ENCODE measurements at places on chromosomes 6 and 20.

DNA sequence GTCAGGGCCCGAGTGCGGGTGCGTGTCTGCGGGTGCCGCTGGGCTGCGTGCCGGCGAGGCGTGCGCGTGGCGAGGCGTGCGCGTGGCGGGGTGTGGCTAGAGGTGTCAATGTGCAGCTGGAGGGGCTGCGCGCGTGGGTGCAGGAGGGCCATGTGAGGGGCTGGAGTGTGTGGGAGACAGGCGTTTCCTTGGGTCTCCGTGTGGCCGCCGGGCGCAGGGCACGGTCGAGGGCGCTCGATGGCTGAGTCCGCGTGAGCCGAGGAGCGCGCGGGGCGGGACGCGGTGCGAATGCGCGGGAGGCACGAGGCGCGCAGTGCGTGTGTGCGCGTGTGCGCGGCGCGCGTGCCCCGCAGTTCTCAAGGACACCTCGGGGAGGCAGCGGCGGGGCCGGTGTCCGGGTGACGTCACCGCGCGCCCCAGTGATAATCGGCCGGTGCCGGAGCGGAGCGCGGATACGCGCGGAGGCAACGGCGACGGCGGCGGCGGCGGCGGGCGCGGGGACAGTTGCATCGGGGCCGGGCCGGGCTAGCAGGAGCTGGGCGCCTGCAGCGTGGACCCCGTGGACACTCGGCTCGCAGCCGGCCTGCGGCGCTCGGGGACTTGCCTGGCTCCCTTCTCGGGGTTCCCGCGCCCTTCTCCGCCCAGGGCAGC is 38.7 kb downstream of the YTHDF1 start:
- no peak for DNase-seq

GRCh38 chr6:136014454-136015437 is 163.2 kb downstream of the PDE7B start:
- DNase-seq = no peak

GRCh38 chr6:132275066-132275970 is 126.0 kb downstream of the MOXD1 start:
- no peak for DNase-seq

DNA sequence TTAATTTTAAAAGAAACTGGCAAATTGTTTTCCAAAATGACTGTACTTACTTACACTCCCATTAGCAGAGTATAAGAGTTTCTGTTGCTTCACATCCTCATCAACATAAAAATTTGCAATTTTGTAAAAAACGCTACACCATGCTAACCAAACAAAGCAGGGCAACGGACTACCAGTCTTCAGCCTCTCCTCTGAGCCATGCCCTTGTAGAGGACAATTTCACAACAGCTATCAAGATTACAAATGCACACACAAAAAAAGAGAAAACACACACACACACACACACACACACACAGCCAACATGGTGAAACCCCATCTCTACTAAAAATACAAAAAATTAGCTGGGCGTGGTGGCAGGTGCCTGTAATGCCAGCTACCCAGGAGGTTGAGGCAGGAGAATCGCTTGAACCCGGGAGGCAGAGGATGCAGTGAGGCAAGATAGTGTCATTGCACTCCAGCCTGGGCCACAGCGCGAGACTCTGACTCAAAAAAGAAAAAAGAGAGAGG is 4.1 kb upstream of the ADISSP start:
- no peak for DNase-seq

- no peak for DNase-seq
Observed at GRCh38 chr6:165308926-165309731, at the start of gene C6orf118. TSS of gene C6orf118 (minus strand) at chr6:165309605. CDS start at chr6:165309586, 19 bp downstream.

GRCh38 chr6:42511803-42512422 is 51.9 kb upstream of the UBR2 start:
- DNase-seq = no peak

- peak; percentile 35 for DNase-seq
Observed at GRCh38 chr20:48738399-48739304, 89.1 kb downstream of the PREX1 start.

DNA sequence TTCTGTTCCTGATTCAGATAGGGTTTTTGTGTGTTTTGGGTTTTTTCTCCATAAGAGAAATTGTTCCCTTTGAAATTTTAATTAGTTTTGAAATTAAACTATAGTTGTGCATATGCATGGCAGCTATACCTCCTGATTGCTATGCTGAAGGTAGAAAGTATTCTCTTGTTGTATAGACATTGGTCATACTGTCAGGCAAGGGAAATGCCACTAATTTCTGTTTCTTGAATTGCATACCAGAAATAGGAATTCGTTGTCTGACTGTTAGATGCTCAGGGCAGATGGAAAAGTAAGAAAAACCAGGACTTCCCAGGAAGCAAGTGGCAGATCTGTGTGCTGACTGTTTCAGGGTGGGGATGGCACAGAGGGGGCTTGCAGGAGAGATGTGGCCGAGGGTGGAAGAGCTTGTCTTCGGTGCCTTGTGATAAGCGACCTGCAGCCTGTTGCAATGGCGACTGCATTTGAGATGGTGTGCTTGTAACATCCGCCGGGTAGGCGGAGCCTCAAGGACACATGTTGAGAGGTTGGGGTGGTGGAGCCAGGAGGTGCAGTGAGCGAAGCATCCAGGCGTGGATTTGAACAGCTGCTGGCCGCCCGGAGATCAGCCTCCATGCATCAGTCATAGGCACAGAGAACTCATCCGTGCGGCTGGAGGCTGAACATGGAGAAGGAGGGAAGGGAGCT is 42.8 kb downstream of the RREB1 start:
- DNase-seq = no peak

DNA sequence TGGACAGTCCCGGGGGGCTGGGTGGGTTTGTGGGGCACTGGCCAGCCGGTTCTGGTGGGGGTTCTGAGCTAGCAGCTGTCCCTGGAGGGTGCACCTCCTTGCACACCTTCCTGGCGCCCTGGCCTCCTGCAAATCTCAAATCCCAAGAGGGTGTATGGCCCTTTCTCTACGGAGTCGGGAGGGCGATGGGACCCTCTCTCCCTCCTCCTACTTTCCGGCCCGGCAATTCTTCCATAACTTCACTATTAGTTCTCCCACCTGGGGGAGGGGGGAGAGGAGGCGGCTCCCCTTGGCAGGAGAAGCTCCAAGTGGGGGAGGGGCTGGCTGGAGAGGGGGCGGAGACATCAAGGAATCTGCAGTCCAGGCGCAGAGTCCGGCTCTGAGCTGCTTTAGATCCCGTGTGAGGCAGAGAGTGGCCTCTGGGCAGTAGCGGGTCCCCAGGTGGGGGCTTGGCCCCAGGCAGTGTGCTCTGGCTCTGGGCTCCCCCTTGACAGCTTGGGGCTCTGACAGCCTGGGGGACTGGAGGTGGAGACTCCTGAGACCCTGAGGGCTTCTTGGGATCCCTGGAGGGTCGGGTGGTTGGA is 1.4 kb upstream of the LAMA5 start:
- DNase-seq = no peak

- DNase-seq = peak; percentile 29
Observed at GRCh38 chr20:15708984-15709598, 864.2 kb downstream of the KIF16B start.

- no peak for DNase-seq
Observed at GRCh38 chr6:160962835-160963623, 28.5 kb upstream of the MAP3K4 start.

GRCh38 chr20:41232973-41233926 is 84.3 kb downstream of the ZHX3 start:
- no peak for DNase-seq

GRCh38 chr6:7496266-7496875 is 45.1 kb upstream of the DSP start:
- DNase-seq = no peak

DNA sequence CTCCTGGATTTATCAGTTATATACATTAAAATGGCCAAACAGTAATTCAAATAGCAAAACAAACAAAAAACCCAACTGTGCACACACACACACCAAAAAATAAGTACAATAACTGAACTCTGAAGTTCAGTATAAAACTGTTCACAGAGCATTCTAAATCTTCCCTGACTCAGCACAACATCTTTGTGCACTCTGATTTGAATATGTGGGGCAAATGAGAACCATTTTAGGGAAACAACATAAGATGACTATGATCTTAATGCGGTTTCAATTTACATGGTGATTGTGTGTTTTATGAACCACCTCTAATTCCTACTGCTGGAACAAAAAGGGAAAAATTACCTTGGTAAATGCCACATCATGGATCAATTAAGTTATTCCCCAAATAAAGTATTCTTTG is 41.7 kb downstream of the PLAGL1 start:
- no peak for DNase-seq

DNA sequence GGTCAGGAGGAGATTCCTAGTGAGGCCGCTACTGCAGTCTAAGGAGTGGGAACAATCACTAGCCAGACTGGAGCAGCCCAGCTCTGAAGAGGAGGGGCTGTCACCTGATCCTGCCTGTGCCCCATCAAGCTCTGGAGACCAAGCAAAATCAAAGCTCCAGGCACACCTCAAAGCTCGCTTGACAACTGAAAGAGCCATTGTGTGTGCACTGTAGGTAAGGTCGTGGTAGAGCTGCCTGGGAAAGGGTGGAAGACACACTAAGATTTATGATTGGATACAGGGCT is 58.2 kb downstream of the CSE1L start:
- DNase-seq = no peak

GRCh38 chr6:118984342-118984741 is 49.4 kb upstream of the MCM9 start:
- DNase-seq = no peak

- DNase-seq = no peak
Observed at GRCh38 chr6:39303425-39304153, 10.6 kb downstream of the KCNK17 start.

DNA sequence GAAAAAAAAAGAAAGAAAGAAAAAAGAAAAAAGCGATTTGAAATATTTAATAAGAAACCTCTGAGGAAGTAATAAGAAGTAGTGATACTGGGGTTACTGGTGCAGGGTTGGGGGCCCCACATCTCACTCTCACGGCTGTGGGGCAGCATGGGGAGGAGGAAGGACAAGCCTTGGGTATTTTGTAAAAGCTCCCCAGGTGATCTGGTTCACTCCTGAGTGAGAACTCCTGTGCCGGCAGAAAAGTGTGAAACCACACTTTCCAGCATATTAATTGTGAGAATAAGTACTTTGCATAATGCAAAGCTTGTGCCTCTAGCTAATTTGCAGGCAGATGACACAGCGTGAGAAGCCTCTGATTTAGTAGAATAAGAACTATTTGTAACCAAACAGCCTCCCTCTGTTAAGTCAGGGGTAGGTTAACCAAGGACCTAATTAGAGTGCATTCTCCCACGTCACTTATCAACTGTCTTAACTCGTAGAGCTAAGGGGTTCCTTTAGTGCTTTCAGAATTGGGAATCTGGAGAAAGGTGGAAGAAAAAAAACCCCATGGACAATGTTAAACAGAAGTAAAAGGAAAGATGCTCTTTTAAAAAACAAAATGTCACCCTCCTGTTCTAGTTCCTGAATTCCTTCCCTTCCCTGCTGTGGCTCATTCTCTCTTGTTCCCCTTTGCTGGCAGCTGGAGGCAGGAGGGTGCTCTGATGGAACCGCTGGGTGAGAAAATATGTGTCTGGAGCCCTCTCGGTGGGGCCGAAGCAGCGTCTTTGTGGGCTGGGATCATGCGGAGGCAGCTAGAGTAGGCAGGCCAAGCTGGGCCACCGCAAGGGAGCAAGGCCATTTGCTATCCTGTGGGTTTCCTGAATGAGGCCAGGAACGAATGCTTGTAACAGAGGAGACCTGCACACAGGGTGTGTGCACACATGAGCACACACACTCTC is 108.7 kb downstream of the FYN start:
- DNase-seq = peak; percentile 40

GRCh38 chr6:82185948-82186535 is 61.5 kb downstream of the IBTK start:
- no peak for DNase-seq

GRCh38 chr6:107082045-107082444 is 33.3 kb downstream of the BEND3 start:
- DNase-seq = no peak

DNA sequence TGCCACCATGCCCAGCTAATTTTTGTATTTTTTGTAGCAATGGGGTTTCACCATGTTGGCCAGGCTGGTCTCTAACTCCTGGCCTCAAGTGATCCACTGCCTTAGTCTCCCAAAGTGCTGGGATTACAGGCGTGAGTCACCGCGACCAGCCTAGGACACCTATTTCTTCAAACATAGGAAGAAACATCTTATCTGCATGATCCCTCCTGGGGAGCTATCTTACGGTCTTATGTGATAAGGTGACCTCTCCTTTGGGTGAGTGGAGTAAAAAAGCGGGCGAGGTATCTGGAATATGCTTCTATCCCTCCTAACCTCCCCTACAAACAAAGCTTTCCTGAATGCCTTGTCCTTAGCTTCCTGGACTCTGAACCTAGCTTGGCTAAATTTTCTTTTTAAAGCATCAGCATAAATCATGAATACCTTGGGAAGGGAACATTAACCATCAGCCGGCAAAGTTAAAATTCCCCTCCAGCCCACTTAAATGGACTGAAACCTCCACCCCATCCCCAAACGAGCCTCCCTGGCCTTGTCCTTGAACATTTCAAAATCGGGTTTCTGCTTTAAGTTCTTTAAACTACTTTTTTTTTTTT is 24.5 kb downstream of the RIPOR3 start:
- no peak for DNase-seq

GRCh38 chr6:40925341-40925740 is 113.7 kb downstream of the UNC5CL start:
- no peak for DNase-seq

- DNase-seq = no peak
Observed at GRCh38 chr20:6709910-6710595, 57.4 kb upstream of the BMP2 start.

DNA sequence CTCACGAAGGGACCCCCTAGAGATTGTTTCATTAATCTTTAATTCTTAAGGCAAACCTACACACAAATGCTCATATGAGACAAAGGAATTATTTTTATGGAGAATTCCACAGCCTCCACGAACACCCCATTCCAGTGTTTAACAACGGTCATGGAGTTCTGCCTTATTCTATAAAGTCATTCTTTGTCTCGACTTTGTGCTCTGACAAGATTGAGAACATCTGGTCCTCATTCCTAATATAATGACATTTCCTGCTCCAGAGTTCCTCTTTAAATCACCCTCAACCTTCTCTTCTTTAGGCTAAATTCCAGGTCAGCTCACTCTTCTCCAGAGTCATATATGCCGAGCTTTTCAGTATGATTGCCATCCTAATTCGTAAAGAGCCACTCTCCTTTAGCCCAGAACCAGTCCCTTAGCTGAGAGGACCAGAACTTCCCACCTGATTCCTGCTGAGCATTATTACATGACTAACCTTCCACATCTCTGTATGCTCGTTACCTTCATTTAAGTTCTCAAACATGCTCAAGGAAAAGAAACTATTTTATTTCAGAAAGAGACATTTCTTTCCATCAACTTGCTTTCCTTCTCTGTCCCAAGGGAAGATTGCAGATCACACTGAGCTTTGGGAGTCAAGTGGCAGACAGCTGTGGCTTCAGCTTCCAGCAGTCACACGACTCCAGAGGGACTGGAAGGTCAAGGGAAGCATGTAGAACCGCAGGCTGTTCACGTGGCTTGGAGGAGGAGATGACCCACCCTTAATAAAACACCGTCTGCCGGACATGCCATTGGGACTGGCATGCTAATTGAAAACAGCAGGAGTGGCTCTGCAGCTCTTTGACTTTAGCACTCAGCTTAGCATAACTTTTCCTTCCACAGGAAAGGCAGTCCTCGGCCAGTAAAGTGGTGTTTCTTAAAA is 467.1 kb upstream of the HSF2 start:
- no peak for DNase-seq

- DNase-seq = no peak
Observed at GRCh38 chr20:24497851-24498250, 28.4 kb downstream of the SYNDIG1 start.

- no peak for DNase-seq
Observed at GRCh38 chr6:2007165-2007564, 238.2 kb downstream of the GMDS start.

GRCh38 chr6:56638760-56639159 is 3.9 kb downstream of the DST start:
- DNase-seq = no peak

GRCh38 chr6:113340371-113340770 is 516.8 kb upstream of the MARCKS start:
- no peak for DNase-seq
